ENCODE measurements at places on chromosomes 1 and 21.
A peak's percentile ranks its signal among the peaks of the same experiment; 100 is the strongest.

GRCh38 chr1:41612953-41613352 is 128.5 kb upstream of the EDN2 start:
- DNase-seq = no peak

DNA sequence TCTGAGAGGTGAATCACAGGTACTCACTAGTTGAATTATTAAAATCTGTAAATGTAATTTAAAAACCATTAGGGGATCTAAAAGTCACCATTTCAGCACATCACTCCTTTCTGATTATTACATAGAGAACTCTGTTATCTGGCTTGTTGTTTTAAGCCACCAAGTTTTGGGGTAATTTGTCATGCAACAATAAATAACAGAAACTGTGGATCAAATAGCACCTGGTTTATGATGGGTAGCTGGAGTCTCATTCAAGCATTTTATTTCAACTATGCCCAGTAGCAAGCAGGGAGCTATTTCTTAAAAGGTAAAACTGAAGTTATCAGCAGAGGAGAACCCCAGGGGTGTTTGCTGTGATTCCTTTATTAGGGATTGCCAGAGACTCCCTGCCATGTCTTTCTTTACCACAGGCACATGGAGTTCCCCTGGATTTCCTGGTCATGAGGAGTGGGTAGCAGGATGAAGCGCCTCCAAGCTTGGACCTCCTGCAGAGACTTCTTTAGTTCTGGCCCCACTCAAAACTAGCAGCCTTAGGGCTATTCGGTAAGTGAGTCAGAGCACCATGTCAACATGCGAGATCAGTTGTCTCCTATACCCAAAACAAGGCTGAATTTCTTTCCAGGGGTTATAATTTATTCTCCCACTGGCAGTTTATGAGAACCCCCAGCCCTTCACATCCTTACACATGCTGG is 179.2 kb downstream of the GIPC2 start:
- DNase-seq = no peak

DNA sequence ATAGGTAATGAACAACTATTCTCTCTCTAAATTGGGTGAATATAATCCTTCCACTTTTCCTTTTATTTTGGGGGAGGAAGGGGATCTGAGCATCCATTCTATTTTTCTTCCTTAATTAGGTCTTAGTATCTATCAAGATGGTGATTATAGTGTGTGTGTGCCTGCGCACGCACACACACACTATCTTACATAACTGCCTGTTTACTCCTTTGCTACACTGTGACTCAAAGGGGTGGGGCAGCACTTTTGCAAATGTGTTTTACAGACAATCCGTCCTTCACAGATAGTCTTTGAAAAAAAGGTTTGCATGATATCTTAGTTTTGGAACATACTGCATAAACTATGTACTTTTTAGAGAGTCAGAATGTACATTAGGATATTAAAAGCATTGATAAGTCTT is 191.5 kb downstream of the SDCCAG8 start:
- DNase-seq = no peak

GRCh38 chr1:178645808-178646200 is 79.2 kb upstream of the RALGPS2 start:
- no peak for DNase-seq

GRCh38 chr1:205458777-205459566 is 3.1 kb upstream of the BLACAT1 start:
- no peak for DNase-seq

DNA sequence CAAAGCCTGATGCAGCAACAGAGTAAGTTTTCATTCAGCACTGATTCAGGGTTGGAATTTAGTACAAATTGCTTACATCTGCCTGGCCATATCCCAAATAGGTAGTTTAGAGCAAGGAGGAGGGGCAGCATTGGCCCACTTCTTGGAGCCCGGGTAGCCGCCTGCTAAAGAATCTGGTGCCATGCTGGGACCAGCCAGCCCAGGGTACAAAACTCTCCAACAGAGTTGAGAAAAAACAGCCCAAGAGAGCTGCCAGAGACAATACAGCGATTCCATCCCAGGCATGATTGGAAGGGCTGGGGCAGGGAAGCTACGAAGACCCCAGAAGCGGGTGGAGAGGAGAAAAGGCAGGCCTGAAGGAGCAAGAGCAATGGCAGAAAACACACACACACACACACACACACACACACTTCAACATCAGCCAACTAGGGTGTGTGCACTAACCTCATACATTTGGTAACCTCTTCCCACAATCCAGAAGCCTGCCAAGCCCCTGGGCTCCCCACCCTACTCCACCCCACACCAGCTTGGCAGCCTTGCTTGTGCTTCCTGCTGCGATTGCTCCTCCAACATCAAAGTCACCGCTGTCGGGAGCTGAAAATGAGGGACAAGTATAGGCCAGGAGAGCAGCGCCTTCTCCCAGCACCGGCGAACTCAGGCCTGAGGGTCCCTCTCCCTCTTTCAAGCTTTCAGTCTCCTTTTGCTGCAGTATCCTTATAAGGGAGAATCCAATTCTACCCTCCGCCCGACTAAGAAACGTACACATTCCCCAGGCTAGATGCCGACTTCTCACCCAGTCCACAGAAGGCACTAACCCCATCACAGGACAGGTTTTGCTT is 1.2 kb downstream of the PIK3C2B start:
- peak; percentile 86 for DNase-seq

DNA sequence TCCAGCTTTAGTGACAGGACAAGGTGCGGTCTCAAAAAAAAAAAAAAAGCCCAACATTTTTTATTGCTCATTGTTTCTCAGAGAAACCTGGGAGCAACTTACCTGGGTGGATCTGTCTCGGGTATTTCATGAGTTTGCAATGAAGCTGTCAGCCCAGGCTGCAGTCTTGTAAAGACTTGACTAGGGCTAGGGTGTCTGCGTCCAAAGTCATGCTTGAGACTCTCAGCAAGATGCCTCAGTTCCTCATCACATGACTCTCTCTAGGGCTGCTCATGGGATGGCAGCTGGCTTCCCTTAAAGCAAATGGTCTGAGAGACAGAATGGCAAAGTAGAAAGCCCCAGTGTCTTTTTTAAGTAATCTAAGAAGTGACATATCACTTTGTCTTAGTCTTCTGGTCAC is 8.1 kb downstream of the GABPA start:
- no peak for DNase-seq

GRCh38 chr1:201792534-201793305 is 36.2 kb upstream of the IPO9 start:
- peak; percentile 90 for DNase-seq

DNA sequence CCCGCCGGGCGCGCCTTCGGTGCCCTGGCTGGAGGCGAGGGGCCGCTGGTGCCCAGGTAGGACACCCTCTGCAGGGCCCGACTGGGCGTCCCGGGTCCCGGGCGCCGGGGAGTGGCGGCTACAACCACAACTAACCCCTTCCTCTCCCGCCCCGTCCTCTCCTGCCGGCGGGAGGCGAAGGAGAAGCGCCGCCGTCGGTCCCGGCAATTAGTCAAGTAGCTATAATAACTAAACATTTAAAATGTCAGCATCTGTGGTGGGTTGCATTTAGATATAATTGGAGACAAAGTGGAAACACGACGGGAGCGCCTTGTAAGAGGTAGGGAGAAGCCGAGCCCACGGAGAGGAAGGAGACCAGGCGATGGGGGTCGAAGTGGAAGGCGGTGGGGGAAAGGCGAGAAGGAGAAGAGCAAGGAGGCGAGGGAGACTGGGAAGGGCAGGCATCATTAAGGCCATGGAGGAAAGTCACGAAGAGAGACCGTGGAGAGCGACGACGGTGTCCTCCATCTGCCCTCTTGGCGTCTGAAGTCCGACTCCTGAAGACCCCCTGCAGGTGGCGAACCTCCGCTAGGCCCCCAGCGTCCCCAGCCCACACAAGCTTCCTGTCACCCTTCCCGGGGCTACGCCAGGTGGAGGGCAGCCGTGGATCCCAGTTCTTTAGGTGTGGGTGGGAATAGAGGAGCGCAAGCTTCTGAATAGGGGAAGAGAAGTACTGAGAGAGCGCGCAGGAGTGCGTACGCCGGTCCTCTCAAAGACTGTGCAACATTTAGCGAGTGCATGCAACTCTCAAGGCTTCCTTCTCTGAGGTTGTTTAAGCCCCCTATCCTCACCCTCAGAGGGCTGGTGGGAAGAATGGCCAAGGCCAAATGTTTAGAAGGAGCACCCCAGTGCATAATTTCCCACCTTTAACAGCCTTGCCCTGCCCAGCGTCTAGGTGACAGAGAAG is 1.6 kb downstream of the CNIH3 start:
- no peak for DNase-seq

GRCh38 chr1:55127827-55128343 is 87.3 kb downstream of the USP24 start:
- DNase-seq = no peak

GRCh38 chr1:158686111-158687009 is at the start of gene SPTA1:
SPTA1 (minus strand) TSS chr1:158686715; CDS start chr1:158686517, 198 bp downstream.
- no peak for DNase-seq

DNA sequence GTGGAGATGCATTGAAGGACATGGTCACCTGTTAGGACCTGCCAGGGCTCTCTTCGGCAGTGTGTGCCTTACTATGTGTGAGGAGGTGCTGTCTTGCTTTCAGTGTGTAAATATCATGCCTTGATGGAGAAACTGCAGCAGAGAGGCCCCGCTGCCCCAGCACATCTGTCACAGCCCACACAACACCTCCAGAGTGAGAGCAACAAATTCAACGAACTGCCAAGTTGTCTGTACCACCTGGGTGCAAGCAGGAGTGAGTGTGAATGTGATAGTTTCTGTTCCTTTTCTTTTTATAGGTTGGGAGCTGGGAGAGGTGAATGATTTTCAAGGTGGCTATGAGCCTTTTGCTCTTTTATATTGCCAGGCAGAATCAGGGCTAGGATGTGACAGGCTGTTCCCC is 114.6 kb upstream of the KIAA0040 start:
- DNase-seq = peak; percentile 50

DNA sequence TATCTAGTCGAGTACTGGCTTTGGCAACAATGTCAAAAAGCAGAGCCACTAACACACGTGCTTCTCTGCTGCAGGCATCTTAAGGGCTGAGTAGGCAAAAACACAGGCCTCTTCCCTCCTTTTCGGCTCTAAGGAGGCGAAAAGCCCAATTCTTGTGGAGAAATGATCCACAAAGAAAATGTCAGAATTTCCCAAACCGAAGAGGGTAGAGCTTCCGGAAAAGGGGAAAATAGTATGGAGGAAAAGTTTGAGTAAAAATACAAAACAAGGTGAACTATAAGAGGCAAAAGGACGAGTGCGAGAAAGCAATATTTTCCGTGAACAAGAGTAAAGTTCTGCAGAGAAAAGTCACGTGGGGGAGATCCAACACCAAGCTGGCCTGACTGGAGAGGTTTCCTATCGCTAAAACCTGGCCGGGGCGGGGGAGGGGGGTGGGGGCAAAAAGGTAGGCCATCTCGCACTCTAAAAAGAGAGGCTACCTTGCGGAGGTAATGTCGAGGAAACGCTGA is 551 bp downstream of the ZRANB2 start:
- peak; percentile 63 for DNase-seq

GRCh38 chr1:152052606-152053005 is 15.8 kb upstream of the S100A11 start:
- peak; percentile 83 for DNase-seq

DNA sequence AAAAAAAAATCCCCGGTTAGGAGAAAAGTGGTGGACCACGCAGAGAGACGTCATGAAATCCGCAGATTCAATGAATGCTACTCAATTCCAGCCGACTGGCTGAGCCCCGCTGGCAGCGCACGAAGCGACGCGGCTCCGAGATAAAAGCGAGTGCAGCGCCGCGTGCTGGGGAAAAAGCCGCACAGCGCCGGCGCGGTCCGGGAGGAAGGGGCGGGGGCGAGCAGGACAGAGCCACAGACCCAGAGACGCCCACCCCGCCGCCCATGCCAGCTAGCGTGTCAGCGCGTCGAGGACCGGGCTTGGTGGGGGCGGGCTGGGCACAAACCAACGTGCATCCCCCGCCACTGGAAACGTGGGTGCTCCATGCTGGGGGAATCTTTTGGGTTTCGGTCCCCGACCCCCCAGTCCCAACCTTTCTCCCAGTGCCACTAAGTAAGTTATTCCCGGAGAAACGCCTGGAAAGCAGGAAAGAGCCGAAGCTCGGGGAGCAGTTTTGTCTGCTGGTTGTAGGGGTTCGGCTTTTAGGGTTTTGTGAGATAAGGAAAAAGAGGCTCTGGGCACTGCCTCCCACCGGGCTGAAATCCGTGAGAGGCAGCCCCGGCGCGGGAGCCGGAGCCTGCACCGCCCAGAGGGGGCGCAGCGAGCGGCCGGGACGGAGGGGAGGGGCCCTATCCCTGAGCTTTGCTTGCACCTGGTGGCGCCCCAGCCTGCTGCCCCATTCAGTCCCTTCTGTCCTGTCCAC is at the start of gene KCNJ6:
Gene KCNJ6, minus strand, starts transcription at position 148 of the 742 bp plus-strand sequence. CDS start 75,775 bp downstream, outside the sequence.
- DNase-seq = peak; percentile 83

GRCh38 chr1:107342316-107342715 is 201.5 kb downstream of the NTNG1 start:
- no peak for DNase-seq

DNA sequence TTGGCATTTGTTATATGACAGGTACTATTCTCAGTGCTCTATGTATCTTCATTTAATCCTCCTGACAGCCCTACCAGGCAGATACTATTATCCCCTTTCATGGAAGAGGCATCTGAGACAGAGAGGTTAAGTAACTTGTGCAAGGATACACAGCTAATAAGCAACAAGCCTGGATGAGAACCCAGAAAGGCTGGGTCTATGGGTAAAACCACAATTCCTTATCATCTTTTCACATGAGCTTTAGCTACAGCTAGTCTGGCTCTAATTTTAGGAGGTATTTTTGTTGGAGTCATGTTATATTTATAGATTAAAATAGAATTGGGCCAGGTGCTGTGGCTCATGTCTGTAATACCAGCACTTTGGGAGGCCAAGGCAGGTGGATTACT is 27.7 kb downstream of the DNTTIP2 start:
- DNase-seq = no peak

DNA sequence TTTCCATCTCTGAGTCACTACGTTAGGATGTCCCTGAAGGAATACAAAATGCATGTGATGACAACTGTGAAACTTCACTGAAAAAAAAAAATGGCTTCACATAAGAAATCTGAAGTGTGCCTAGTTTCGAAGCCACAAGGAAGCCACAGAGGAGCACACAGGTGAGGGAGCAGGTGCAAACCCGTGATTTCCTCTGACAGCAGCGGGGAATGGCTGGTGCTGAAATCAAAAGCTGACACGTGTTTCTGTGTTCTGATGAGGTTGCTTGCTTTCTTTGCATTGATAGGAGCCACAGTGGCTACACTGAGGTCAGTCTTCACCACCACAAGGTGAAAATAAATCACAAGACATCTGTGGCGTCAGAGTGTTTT is 105.7 kb upstream of the TLR5 start:
- DNase-seq = peak; percentile 84

DNA sequence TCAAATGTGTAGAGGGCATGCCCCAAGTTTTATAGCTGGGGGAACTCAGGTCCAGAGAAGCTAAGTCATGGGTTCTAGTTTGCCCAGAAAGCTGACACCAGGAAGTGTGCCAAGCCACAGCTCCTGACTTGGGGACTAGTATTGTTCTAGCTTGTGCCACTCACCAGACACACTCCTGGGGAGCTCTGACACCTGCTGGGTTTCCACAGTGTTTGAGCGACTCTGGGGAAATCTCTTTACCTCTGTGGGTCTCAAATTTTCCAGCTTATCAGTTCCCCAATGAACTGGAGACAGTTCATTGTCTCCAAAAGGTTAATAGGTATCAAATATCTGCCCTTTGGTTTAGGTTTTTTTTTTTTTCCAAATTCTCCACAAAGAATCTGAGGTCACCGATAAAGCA is 4.2 kb downstream of the KISS1 start:
- DNase-seq = no peak

Measured in NCI-H510A treated with DMSO at 0.1 percent for 48 hours (cell line).